ENCODE measurements at places on chromosomes 12 and 14.
A peak's percentile ranks its signal among the peaks of the same experiment; 100 is the strongest.

DNA sequence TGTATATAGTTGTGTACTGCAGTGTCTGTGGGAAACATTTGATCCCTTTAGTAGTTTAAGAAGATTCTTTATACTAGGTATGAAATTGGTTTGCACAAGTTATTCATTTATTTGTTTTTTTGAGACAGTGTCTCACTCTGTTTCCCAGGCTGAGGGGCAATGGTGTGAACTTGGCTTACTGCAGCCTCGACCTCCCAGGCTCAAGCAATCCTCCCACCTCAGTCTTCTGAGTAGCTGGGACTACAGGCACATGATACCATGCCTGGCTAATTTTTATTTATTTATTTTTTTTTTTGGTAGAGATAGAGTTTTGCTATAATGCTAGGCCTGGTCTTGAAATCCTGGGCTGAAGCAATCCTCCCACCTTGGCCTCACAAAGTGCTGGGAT is 209.4 kb downstream of the RASSF9 start:
- H3K36me3 ChIP-seq: no peaks in the 10 kb centered on the region
- no peaks in the 10 kb centered on the region for H3K4me1 ChIP-seq
- H3K27ac ChIP-seq: no peak overlapping the region
- DNase-seq: no peak
- H3K27me3 ChIP-seq: no peaks in the 10 kb centered on the region

GRCh38 chr12:41548926-41549325 is 360.8 kb downstream of the PDZRN4 start:
- no peak for DNase-seq
- no peak overlapping the region for H3K4me3 ChIP-seq
- peaks cover 23% of the 10 kb centered on the region for H3K27me3 ChIP-seq
- no peaks in the 10 kb centered on the region for H3K36me3 ChIP-seq
- H3K4me1 ChIP-seq: no peaks in the 10 kb centered on the region
- H3K27ac ChIP-seq: no peak overlapping the region

DNA sequence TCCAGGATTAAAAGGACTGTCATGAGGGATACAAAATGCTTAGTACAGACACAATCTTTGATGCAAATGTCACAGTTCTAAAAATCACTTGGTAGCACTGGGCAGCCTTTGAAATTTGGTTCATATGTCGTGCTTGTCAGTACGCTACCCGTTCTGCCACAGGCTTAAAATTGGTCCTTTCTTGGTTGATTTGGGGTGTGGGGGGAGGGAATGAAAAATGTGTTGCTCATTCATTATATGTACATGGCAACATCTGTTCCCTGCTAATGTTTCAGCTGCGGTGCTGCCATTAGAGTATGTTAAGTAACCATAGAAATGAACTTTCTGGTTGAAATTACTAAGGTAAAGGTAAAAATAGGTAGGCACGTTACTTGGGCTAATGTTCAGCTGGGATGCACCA is 155.4 kb upstream of the ARHGAP5 start:
- peaks cover 11% of the 10 kb centered on the region for H3K27me3 ChIP-seq
- H3K27ac ChIP-seq: no peak overlapping the region
- peaks cover 2% of the 10 kb centered on the region for H3K36me3 ChIP-seq
- H3K4me3 ChIP-seq: no peak overlapping the region
- DNase-seq: no peak

GRCh38 chr12:63843254-63843720 is 1.2 kb upstream of the SRGAP1 start:
- no peaks in the 10 kb centered on the region for H3K36me3 ChIP-seq
- no peak for DNase-seq
- H3K27ac ChIP-seq: no peak overlapping the region
- H3K4me3 ChIP-seq: peak overlapping the region; percentile 68
- peaks cover 16% of the 10 kb centered on the region for H3K27me3 ChIP-seq
- H3K4me1 ChIP-seq: peaks cover 8% of the 10 kb centered on the region

GRCh38 chr14:51308866-51309265 is 68.8 kb downstream of the TMX1 start:
- no peak overlapping the region for H3K27ac ChIP-seq
- DNase-seq: no peak
- no peak overlapping the region for H3K4me3 ChIP-seq

DNA sequence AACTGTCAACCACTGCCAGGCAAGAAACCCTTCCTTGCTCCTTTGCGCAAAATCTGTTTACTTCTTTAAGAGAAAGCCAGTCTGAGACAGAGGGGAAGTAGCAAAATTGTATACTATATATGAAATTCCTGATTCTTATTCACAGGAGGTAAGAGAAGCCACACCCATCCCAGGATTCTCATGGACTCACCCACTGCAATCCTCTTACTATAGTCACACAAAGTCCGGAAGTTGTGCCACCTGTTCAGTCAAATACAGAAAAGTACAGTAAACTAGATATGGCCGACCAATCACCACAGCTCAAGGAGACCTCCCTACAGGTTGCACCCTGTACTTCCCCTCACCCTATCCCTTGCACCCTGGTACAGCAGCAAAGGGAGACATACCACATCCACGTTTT is 2.9 kb downstream of the PRMT5 start:
- no peak overlapping the region for H3K27ac ChIP-seq
- DNase-seq: no peak
- peaks cover 12% of the 10 kb centered on the region for H3K4me1 ChIP-seq
- no peaks in the 10 kb centered on the region for H3K27me3 ChIP-seq

DNA sequence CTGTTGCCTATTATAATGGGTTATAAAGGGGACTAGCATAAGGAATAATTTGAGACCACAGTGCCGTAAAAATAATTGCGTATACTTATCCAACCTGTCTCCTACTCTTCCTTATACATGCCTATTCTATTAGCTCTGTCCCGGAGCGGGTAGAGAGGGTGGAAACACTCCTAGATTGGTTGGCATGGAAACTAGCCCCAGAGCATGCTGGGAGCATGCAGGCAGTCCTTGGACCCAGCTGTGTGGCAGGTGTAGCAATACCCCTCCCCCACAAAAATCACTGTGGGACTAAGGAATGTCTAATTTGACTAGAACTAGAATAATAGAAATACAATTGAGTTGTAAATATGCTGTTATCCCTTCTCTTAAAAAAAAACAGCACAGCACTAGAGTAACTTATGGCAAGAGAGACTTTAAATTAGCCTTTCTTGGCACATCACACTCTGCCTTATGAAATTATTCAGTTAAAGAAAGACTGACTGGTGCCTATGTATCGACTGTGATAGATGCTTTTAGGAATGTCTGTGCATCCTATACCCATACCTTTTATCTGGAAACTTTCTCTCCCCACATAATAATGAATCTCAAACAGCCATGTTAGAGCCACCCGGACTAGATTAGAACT is 244.0 kb upstream of the DAAM1 start:
- no peak for DNase-seq
- H3K36me3 ChIP-seq: no peaks in the 10 kb centered on the region
- peaks cover 6% of the 10 kb centered on the region for H3K27me3 ChIP-seq
- no peaks in the 10 kb centered on the region for H3K4me1 ChIP-seq
- H3K4me3 ChIP-seq: no peak overlapping the region

DNA sequence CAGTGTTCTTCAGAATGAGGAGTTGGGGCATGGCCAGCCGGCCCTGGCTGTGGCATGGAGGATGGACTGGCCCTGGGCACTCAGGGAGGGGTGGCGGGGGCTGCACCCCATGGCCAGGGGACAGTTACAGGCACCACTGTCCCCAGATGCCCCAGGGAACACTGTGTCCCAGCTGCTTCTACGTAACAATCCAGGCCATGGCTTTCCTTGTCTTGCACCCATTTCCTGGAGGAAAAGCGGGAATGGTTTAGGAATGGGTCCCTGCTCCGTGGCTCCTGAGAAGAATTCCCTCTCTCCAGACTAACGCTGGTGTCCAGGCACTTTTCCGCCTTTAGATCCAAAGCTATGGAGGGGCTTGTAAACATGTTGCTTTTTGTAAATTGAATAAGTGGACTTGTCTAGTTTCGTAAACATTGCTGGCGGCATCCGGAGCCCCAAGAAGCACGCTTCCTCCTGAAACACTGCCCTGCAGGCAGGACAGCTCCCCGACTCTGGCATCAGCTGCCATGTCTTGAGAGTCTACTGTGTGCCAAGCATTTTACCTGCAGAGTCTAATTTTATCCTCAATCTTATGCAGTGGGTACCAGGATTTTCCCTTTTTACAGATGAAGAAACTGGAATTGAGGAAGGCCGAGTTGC is 238.3 kb downstream of the SLC41A2 start:
- H3K36me3 ChIP-seq: no peaks in the 10 kb centered on the region
- no peak for DNase-seq
- peak overlapping the region; percentile 99 for H3K27ac ChIP-seq
- H3K27me3 ChIP-seq: no peaks in the 10 kb centered on the region
- H3K4me3 ChIP-seq: peak overlapping the region; percentile 91

Measured in T-helper 17 cell (primary cell).